ENCODE measurements at places on chromosomes 7 and 10.

- peak overlapping the region; percentile 89 for H3K27ac ChIP-seq
- no peaks in the 10 kb centered on the region for H3K27me3 ChIP-seq
- peak; percentile 93 for DNase-seq
Observed at GRCh38 chr7:147707926-147708325, 882.6 kb upstream of the C7orf33 start.

DNA sequence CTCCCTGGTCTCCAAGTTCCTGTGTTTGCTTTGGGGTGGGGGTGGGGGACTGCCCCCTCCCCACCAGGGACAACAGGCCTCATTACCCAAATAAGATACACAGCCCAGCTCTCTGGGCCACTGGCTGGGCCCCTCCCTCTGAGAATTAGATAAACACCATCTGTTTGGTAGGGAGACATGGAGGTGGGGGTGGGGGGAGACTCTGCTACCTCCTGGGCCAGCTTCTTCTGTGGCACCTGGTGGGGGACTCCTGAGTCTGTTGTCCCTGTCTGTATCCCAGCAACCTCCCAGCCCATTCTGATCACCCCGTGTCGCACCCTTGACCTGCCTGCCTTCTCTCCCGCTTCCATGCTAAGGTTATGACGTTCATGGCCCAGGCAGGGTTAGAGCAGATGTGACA is 5.8 kb downstream of the MLXIPL start:
- H3K4me1 ChIP-seq, result peaks cover 12% of the 10 kb centered on the region
- no peak overlapping the region for H3K27ac ChIP-seq
- H3K4me3 ChIP-seq, result no peak overlapping the region
- DNase-seq, result no peak
- H3K27me3 ChIP-seq, result no peaks in the 10 kb centered on the region

DNA sequence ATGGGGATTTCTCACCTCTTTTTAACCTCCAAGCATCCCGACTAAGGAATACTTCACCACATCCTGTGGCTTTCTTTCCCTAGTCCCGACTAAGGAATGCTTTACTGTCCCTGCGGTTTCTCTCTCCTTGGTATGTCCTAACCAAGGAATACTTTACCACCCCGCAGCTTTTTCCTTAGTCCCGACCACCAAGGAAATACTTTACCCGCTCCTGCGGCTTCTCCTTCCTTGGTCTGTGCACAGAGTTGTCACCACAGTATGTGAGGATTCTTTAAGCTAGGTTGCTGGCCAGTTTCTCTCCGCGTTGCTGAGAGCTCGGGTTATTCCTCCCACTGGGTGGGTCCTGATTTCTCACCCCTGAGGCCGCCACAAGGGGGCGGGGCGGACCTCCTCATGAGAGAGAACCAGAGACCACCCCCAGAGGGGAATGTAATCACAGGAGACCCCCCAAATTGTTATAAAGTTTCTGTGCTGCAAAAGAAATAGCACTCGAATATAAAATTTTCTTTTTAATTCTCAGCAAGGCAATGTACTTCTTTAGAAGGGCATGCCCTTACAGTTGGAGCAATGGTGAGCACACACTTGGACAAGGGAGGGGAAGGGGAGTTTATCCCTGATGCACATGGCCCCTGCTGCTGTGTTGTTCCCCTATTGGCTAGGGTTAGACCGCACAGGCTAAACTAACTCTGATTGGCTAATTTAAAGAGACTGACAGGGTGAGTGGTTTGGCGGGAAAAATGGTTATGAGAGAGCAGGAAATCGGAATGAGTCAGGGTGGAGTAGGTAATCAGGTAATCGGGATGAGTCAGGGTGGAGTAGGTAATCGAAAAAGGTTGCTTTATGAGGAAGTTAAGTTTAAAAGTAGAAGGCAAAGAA is 12.8 kb downstream of the SUGCT start:
- no peak overlapping the region for H3K27ac ChIP-seq
- H3K27me3 ChIP-seq, result no peaks in the 10 kb centered on the region
- DNase-seq, result no peak
- H3K4me3 ChIP-seq, result no peak overlapping the region

DNA sequence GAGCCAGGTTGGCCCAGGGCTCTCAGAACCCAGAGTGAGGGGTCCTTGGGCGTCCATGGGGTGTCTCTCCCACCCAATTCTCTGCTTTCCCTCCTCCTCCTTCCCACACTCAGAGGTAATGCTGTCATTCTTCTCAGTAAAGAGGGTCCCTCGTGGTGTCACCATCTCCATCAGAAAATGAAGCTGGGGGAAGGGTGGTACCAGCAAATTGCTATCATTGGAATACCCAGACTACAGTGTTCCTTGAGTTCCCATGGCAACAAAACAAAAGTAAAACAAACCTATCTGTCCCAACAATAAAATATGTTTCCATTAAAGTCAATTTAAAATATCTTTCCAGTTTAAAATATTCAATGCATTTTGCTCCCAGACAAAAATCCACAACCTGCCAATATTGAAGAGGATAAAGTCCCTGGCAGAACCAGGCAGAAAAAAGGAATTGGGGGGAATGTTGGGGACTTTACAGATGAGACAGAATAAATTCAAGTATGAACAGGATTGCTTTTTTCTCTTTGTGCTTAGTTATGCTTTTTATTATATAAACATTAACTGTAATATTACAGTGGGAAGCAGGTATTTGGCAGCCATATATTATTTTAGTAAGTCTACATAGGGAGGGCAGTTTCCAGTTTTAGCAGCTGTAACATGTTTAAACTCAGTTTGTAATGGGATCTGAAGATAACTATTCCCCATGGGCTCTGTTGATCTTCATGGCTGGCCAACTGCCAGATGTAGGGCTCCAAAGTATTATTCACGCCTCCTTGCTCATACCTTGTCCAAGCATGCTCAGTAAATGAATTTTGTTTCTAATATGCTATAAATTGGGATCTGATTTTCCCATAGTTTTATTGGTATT is 182.1 kb downstream of the ARID5B start:
- no peak overlapping the region for H3K4me3 ChIP-seq
- peak; percentile 70 for DNase-seq
- no peaks in the 10 kb centered on the region for H3K27me3 ChIP-seq
- H3K36me3 ChIP-seq, result peaks cover 7% of the 10 kb centered on the region
- H3K27ac ChIP-seq, result peak overlapping the region; percentile 85

DNA sequence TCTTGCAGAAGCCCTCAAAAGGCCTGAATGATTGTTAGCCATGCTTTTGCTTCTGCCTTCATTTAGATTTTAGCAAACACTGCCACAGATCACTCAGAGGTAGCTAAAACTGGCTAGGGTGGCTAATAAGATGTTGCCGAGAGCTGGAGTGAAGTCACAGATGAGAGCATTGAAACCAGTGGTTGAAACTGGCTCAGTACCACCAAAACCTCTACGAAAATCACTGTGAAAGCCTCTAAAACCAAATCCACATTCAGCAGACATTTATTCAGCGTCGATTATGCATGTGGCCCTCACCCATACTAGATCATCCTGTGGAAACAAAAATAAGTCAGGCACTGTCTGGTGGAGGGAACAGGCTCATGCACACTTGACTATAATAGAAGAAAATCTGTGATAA is 50.8 kb downstream of the PIK3CG start:
- DNase-seq, result no peak
- no peaks in the 10 kb centered on the region for H3K4me1 ChIP-seq
- H3K27ac ChIP-seq, result no peak overlapping the region
- H3K36me3 ChIP-seq, result no peaks in the 10 kb centered on the region
- H3K27me3 ChIP-seq, result no peaks in the 10 kb centered on the region
- H3K4me3 ChIP-seq, result no peak overlapping the region

DNA sequence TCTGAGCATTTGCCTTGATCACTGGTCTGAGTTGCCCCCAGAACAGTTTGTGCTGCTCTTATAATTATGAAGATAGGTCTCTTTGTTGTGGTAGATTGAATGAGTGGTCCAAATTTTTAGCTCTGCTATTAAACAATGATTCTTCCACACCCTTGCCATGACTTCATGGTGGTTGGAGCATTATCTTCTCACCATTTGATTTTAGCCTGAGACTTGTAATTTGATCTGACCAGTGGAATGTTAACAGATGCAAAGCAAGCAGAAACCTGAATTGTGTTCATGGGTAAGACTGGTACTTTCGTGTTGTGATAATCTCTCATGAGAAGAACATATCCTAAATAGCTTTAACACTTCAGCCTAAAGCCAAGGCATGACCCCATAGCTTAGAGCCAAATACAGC is 139.1 kb downstream of the TFPI2 start:
- no peaks in the 10 kb centered on the region for H3K27me3 ChIP-seq
- H3K27ac ChIP-seq, result no peak overlapping the region
- H3K4me3 ChIP-seq, result no peak overlapping the region
- H3K36me3 ChIP-seq, result no peaks in the 10 kb centered on the region
- H3K4me1 ChIP-seq, result peaks cover 9% of the 10 kb centered on the region
- DNase-seq, result peak; percentile 65

DNA sequence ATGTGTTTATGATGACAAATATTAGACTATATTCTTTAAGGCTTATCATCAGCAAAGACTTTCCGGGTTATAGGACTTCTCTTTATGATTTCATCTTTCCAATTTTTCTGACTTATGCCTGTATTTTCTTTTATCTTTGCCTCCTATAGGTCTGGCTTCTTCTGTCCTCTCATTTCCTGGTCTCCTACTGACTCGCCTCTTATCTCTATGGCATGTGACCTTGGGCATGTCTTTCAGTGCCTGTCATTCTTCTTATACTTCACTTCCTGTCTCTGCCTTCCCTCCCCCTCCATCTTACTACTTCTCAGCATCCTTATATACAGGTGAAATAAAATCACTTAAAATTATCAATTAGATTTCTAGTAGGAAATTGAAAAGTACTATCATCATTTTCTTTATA is 42.2 kb downstream of the PCDH15 start:
- H3K27ac ChIP-seq, result no peak overlapping the region
- no peak for DNase-seq
- H3K27me3 ChIP-seq, result no peaks in the 10 kb centered on the region
- H3K4me1 ChIP-seq, result no peaks in the 10 kb centered on the region

- peak; percentile 32 for DNase-seq
- H3K27ac ChIP-seq, result no peak overlapping the region
- no peaks in the 10 kb centered on the region for H3K36me3 ChIP-seq
- H3K27me3 ChIP-seq, result no peaks in the 10 kb centered on the region
Observed at GRCh38 chr7:132276976-132277725, 299.1 kb downstream of the PLXNA4 start.

- no peak overlapping the region for H3K4me3 ChIP-seq
- H3K27me3 ChIP-seq, result no peaks in the 10 kb centered on the region
- H3K36me3 ChIP-seq, result no peaks in the 10 kb centered on the region
- H3K27ac ChIP-seq, result no peak overlapping the region
Observed at GRCh38 chr7:19665399-19666008, 43.3 kb downstream of the POLR1F start.

DNA sequence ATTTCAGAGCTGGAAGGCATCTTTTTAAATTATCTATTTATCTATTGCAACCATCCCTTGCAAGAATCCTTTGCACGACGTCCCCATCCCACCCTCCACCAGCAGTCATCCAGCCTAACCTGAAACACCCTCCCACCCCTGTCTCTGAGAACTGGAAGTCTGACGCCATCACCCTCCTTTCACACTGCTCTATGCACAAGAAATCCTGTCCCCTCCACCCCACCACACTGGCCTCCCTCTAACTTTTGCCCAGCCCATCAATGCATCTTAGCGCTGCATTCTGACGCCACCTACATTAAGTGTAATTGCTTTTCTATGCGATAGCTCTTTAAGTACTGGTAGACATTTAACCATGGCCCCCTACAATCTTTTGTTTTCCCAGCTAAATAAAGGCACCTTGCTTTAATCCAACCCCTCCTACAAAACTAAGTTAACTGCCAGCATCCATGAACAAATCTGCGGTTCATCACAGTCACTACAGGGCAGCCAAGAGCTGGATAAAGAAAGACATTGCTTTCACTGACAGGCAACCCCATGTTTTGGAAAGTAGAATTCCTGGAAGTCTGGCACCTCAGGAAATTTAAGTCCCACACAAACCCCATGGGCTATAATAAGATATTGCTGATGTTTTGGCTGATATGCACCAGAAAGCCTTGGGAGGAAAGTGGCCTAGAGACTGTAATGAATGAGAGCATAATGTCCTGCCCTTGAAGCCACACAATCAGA is 128.0 kb downstream of the GLI3 start:
- no peaks in the 10 kb centered on the region for H3K27me3 ChIP-seq
- no peak overlapping the region for H3K4me3 ChIP-seq
- H3K4me1 ChIP-seq, result peaks cover 16% of the 10 kb centered on the region
- DNase-seq, result no peak

DNA sequence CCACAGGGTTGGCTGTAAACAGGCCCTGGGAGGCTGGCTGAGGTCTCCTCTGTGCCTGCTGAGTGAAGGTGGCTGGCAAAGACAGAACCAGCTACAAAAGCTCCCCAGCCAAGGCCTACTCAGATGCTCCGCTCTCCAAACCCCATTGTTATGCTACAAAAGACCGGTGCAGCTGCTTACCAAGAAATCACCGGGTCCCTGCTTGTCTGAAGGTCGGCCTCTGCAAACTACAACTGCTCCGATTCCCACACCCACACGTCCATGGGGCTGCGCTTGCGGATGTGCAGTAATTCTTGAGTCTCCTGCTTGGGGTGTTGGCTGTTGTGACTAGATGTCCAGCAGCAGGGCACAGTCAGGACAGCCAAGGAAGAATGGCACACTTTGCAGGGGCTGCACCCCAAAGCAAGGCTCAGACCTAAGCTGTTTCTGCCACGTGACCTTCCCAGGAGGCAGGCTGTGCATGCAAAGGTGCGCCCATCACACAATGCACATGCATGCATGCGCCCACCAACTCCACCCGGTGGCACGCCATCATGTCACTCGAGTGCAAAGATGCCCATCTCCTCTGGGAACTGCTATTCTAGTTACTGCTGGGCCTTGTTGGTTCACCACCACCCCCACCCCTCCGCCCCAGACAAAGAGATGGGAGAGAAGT is 97.8 kb downstream of the OAT start:
- H3K36me3 ChIP-seq, result no peaks in the 10 kb centered on the region
- H3K4me1 ChIP-seq, result no peaks in the 10 kb centered on the region
- no peak overlapping the region for H3K4me3 ChIP-seq
- H3K27ac ChIP-seq, result no peak overlapping the region
- DNase-seq, result no peak
- H3K27me3 ChIP-seq, result no peaks in the 10 kb centered on the region

GRCh38 chr7:20197125-20197748 is 19.9 kb downstream of the MACC1 start:
- DNase-seq, result no peak
- H3K4me3 ChIP-seq, result no peak overlapping the region
- H3K27me3 ChIP-seq, result no peaks in the 10 kb centered on the region
- H3K27ac ChIP-seq, result no peak overlapping the region
- H3K4me1 ChIP-seq, result peaks cover 5% of the 10 kb centered on the region

- peaks cover 3% of the 10 kb centered on the region for H3K4me1 ChIP-seq
- no peak overlapping the region for H3K27ac ChIP-seq
- no peak overlapping the region for H3K4me3 ChIP-seq
- no peaks in the 10 kb centered on the region for H3K36me3 ChIP-seq
- H3K27me3 ChIP-seq, result no peaks in the 10 kb centered on the region
Observed at GRCh38 chr10:16741540-16741939, 75.7 kb downstream of the RSU1 start.

GRCh38 chr10:124280916-124281315 is 137.8 kb downstream of the OAT start:
- H3K27me3 ChIP-seq, result no peaks in the 10 kb centered on the region
- no peak overlapping the region for H3K4me3 ChIP-seq
- no peak overlapping the region for H3K27ac ChIP-seq
- H3K36me3 ChIP-seq, result no peaks in the 10 kb centered on the region
- no peak for DNase-seq

Measured in SJCRH30 (cell line).